ENCODE measurements at places on chromosomes 7 and 10.

GRCh38 chr10:66747451-66747850, 178.4 kb upstream of the LRRTM3 start:
- DNase-seq, result no peak

DNA sequence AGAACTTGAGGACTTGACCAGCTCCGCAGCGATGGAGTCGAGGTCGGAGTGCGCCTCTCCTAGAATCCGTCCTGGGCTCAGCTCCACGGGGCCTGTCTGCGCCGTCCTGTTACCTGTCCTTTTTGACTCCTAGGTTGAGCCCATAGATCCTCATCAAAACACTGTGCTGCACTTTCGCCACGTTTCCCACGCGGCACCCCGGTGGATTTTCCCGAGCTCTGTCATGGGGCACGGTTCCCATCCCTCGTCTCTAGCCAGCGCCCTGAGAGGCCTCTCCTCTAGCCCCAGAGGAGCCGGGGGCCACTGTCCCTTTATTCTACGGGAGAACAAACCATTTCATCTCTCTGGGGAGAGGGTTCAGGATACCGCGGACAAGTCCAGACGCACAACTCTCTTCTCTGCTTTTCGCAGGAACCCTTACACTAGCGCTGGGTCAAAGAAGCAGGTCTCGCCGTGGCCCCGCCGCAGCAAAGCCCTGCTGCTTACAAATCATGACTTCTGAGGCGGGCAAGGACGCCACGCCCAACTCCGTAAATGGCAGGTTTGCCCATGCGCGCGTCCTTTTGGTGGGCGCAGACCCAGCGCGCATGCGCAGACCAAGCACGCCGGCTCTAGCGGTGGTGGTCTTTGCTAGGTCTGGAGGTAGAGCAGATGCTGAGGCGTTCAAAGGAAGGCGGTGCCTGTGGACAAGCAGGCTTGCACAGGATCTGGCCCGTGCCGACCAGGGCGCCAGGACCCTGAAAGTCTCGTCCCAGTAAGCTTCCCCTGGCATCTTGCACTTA, 10.3 kb upstream of the ANKRD7 start:
- no peak for DNase-seq

DNA sequence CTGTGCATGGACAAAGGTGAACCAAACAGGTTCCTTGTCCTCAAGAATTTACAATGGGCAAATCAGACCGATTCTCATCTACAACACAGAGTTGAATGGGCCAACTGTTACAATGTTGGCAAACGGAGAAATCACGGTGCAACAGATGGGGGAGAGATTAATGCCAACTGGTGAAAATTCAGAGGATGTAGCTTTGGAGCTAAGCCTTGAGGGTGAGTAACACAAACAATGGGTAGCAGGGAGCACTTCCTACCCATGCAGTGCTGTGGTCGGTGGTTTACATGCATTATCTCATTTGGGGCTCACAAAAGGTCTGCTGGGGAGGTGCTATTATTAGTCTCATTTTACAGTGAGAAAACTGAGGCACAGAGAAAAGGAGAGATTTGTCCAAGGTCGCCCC, 902 bp upstream of the NFE2L3 start:
- DNase-seq, result no peak

DNA sequence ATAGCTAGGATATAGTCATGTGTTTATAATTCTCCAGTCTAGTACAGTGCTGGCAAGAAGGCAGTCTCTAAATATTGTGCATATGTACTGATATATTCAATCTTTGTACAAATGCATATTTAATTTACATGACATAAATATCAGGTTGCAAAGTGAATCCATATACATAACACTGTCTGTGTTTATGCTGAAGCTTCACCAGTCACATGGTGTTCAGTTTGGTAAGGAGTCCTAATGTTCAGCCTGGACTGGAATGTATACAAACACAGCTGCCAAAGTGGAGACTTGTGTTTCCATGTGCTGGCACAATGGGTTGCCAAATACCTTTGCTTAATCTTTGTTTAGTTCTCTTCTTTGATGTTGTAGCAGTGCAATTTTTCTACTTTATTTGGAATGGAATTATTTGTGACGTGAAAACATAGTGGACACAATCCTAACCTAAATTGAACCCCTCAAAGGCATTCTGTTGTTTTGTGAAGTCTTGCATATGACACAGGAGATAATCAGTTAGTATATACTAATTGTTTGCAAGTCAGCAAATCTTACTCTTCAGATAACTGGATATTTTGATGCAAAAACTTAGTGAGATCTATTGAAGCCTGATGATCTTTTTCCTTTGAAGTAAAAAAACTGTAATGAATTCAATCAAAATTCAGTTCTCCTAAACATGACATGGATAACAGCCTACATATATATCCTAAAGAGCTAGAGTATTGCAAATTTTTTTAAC, 17.3 kb upstream of the ARL4A start:
- no peak for DNase-seq

- no peak for DNase-seq
Measured at GRCh38 chr10:114329634-114330365, 74.5 kb downstream of the AFAP1L2 start.

GRCh38 chr10:55747244-55747643, 613.8 kb downstream of the ZWINT start:
- no peak for DNase-seq

All from vagina (tissue), 2 donors.